Renal cortical epithelial cell (primary cell): ENCODE measurements at places on chromosomes 13 and 19.

GRCh38 chr13:38398711-38399493, 49.3 kb downstream of the UFM1 start:
- DNase-seq = peak; percentile 68

DNA sequence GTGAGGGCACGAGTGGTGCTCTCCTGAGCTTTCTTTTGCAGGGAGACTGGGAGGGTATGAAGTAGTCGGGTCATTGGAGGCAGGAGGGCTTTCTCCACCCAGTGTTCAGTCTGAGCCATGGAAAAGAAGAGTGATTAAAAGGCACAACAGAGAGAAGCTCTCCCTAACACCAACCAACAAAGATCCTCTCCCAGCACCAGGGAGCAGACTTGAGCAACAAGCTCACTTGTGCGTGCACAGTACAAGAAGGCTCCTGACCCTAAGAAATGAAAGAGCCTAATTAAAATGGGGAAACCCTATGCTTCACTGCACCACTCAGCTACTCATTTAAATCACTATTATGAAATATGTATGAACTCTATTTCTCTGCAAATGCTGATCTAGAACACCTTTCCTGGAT, 276.3 kb upstream of the SOX21 start:
- no peak for DNase-seq

GRCh38 chr13:108213946-108214345, 1.4 kb downstream of the LIG4 start:
- peak; percentile 75 for DNase-seq

GRCh38 chr19:20035935-20036334, 3.4 kb downstream of the ZNF682 start:
- no peak for DNase-seq

DNA sequence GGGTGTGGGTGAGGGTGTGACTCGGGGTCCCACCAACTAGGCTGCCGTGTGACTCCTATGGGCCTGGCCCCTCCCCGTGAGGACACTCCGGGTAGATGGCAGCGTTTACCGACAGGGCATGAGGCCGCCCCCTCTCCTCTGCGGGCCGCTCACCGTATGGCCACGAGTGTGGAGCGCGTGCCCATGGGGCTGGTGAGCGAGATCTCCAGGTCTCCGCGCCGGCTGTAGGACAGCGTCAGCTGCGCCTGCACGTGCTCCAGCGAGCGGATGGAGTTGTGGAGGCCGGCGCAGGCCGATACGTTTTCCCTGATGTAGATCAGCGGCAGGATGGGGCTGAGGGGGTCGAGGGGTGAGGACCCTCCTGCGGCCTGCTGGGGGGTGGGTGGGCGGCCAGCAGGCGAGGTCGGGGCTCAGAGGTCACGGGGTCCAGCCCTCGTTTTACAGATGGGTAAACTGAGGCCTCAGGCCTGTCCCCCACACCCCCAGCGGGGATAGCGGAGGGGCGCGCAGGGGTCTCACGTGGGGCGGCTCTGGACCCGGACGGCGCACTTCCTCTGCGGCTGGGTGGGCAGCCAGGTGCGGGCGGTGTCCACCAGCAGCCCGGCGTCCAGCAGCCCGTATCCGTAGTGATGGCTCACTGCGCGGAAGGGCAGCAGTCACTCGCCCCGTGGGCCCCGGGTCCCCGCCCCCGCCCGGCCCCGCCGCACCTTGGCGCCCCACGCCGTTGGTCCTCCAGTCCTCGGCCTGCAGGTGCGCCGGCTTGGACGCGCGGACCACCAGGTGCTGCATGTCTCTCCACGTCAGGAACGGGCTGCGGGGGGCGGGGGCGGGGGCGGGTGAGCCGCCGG, 4.3 kb upstream of the C19orf25 start:
- no peak for DNase-seq

GRCh38 chr13:80924596-80924995, 583.7 kb upstream of the SPRY2 start:
- DNase-seq = no peak

GRCh38 chr19:33293255-33294057, 8.9 kb downstream of the CEBPA start:
- DNase-seq = peak; percentile 78

- DNase-seq = peak; percentile 96
Measured at GRCh38 chr19:19488875-19489690, 26.3 kb downstream of the TSSK6 start.

DNA sequence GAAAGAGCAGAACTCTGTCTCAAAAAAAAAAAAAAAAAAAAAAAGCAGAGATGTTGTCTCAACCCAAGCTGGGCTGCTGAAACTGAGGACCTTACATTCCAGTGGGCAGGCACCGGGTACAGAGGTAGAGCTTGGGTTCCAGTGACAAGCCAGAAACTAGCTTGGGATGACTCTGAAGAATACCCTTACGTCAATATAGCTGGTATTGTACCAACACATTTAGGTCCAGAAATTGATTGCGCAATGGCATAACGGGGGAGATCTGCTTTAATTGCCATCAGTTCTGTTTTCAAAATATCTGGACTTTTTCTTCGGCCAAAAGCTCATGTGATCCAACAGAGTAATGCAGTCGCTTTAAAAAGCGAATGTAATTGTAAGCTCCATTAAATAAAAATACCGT, 103.1 kb upstream of the UBL3 start:
- DNase-seq = no peak

- no peak for DNase-seq
Measured at GRCh38 chr13:40345149-40345514, 321.3 kb downstream of the FOXO1 start.

DNA sequence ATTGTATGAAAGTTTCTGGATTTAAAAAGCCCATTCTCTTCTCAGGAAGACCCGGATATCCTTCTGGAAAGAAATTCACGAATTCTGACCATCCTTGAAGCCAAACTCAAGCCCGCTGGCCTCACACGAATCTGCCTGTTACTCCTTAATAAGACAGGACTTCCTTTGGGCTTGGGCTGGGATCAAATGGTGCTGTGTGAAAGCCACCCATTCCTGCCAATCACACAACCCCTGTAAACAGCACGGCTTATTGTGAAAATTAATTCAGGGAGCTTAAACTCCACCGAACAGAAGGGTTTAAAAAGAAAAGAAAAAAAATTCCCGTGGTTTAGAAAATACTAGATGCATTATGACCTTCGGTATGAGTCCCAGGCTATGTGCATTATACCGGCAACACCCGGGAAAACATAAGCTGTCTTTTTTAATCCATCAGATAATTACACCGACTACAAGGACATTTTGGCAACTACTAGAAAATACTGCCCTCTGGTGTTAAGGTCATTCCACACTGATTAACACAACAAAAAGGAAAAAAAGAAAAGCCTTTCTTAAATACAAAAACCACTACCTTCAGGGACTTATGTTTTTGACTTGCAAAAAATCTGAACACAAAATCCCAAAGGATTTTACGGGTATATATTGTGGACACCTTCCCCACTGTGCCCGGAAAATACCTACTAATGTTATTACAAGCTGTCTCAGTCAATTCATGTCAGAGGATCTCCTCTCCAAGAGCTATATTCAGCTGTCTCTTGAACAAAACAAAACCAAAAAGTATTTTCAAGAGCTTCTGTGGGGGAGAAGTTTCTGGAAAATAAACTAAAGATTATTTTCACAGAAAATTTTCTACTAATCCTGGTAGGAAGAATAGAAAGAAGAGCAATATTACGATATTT, 76.0 kb upstream of the LSM14A start:
- peak; percentile 68 for DNase-seq

- no peak for DNase-seq
Measured at GRCh38 chr13:112714376-112715174, 24.7 kb downstream of the ATP11A start.

DNA sequence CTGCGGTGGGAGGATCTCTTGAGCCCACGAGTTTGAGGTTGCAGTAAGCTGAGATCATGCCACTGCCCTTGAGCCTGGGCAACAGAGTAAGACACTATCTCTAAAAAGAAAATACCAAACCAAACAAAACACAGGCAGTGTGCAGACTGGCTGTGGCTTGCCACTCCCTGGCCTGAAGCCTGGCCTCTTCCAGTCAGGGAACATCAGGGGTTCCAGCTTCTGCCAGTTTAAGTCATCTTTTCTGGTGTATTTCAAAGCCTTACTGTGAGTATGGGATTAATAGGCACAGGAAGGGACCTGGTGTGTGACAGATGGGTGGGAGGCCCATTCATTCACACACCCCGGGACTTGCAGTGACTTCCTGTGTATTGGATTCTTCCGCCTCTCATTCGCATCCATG, 27.0 kb upstream of the F2RL3 start:
- DNase-seq = no peak

DNA sequence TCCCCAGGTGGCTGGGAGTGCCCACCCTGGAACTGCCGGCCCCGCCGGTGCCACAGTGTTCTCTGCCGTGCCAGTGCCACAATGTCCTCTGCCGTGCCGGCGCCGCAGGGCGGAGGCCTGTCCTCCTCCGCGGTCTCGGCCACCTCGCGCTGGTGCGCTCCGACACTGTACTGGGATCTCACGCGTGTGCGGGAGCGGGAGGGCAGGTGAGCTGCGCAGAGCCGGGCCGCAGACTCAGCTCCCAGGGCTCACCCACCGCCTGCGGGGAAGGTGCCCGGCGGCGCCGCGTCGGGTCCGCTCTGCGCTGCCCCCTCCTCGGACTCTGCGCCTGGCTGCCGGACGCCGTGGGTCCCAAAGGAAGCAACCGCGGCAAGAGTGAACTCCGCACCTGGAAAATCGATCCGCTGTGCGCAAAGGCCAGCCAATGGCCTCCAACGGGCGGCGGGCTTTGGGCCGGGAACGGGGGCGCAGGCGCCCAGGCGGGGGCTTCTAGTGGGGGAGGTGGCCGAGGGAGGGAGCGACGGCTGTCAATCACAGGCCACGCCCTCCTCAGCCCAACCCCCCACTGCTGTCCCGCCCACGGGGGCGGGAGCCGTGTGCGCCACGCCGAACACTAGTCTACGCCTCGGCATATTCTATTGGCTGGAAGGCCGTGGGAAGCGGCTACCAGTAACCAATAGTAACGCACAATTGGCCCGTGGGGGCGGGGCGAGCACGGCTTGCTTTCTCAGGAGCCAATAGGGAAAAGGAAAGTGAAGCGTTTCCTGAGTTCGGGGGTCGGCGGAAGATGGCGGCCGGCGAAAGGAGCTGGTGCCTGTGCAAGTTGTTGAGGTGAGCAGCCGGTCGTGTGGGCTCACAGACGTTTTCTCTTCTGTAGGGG, at the start of gene ALG11:
Gene ALG11 (plus strand): TSS at position 767 of the 880 bp plus-strand sequence. CDS start 21 bp downstream, at position 788.
- peak; percentile 95 for DNase-seq

DNA sequence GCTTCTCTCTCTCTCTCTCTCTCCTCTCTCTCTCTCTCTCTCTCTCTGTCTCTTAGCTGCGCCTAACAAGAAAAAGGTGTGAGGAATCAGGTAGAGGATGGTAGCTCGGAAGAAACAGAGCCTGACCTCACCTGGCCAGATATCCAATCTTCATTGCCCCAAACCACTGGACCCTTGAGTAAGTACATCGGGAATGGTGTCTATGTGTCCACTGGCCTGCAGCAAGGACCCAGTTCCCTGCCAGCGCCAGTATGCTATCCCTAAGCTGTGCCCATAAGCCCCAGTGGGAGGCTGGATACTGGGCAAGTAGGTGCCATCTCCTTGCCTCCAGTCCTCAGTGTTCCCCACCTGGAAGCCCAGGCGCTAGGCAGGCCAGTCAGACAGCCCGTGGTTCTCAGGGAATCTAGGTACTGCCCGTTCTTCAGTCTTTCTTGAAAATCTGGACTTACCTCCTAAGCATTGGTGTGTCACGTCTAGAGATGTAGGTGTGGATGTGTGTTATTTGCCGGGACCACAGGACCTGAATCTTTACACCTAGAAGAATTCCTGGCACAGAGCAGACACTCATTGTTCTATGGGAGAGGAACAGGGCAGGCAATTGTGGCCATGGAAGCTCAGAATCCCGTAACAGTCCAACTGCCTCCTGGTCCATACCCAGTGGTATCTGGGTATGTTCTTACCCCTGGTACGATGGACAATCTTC, 7.3 kb downstream of the URAD start:
- DNase-seq = no peak

DNA sequence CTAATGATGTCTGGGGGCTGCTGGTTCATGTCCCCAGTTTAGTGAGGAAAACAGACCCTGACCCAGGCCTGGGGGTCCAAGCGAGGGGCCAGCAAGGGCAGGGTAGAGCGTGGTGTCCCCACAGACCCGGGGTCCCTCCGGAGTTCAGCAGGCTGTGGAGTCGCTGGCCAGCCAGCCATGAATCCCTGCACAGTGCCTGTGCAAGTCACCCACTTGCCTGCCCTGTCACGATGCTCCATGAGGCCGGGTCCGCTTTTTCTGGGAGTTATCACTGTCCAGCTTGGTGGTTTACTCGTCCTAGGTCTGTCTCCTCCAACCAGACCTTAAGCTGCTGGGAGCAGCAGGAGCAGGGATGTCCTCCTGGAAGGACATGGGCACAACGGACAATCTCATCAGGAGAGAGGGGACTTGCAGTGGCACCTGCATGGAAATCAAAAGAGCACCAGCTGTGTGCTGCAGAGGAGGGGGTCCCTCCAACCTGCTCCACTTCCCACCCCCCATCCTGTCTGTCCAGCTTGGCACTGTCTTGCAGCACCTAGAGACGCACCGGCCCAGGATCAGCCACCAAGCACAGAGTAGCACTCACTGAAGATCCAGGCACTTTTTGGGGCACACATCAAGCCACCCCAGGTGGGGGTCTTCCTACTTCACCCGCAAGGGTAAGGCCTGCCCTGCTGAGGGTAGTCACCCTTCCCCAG, 121.8 kb downstream of the URI1 start:
- no peak for DNase-seq

- no peak for DNase-seq
Measured at GRCh38 chr13:98174307-98174706, 2.8 kb downstream of the RNF113B start.

DNA sequence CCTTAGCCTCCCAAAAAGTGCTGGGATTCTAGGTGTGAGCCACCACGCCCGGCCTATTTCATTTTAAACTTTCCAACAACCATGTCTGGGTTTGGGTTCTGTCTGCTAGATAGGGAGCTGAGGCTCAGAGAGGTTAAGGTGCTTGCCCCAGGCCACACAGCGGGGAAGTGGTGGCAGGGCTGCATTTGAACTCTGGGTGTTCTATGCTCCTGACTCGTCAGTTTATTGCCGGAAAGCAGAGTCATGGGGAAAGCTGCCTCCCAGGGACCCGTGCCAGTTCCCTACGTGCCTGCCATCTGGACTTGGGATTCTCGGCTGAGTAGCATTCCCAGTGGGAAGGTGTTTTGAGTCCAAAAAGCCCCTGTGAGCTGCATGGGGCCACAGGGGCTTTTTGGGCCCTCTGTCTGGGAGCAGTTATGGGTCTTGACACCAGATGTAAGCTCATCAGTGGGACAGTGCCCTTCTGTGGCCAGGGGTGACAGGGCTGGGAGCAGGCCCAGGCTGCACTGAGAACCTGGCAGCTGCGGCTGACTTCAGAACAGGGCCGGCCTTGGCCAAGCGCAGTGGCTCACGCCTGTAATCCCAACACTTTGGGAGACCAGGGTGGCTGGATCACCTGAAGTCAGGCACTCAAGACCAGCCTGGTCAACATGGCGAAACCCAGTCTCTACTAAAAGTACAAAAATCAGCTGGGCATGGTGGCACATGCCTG, 10.9 kb downstream of the RFX1 start:
- DNase-seq = no peak

GRCh38 chr13:40600149-40600751, 66.2 kb downstream of the FOXO1 start:
- DNase-seq = no peak

DNA sequence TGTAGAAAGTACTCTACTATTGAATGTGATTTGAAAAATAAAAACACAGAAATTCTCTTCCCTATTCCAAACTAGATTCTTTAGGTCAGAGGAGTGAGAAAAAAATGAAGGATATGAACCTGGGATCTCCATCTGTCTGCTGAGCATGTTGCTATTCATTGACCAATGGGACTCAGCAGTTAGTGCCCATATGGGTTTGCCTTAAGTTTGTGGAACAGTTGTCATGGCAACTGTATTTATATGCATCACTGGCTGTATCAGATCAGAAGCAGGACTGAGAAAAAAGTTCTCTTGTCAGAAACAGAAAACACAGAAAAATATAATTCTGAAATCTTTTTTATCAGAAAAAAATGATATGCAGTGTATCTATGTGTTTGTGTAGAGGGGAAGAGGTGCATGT, 73.3 kb upstream of the ATXN8OS start:
- DNase-seq = peak; percentile 30
